NCI-H2081 (cell line): ENCODE measurements at places on chromosomes 7 and 10.

- no peak for DNase-seq
Measured at GRCh38 chr10:19917751-19918478, 101.7 kb downstream of the PLXDC2 start.

DNA sequence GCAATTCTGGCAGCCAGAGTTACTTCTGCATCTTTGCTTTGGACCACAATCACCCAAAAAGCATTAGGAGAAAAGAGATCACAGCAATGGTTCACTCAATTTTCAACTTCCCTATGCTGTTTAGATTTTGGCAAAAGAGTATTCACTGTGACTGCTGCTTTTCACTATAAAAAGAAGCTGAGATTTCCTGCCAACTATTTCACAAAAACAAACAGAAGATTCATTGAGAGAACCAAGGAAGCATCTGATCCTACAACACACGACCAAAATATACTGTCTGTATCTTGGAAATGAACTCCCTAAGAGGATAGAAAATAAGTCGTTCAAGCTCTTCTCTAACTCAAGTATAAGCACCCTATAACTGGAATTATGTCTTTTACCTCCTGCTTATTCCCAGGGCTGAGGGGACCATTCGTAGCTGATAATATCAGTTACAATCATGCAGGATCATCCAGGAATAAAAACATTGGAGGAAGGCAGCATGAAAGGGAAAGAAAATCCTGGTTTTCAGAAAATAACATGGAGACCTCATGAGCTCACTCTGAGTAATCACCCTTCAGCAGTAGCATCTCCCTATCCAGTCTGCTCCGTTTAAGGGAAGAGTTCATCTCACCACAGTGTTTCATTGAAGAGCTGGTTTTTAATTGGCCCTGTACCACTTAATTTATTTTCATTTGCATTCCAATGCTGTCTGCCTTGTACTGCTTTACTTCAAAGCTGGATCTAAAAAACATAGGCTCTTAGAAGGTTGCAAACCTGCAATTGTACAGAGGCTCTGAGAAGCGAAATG is 256.2 kb downstream of the PAXIP1 start:
- DNase-seq, result no peak

DNA sequence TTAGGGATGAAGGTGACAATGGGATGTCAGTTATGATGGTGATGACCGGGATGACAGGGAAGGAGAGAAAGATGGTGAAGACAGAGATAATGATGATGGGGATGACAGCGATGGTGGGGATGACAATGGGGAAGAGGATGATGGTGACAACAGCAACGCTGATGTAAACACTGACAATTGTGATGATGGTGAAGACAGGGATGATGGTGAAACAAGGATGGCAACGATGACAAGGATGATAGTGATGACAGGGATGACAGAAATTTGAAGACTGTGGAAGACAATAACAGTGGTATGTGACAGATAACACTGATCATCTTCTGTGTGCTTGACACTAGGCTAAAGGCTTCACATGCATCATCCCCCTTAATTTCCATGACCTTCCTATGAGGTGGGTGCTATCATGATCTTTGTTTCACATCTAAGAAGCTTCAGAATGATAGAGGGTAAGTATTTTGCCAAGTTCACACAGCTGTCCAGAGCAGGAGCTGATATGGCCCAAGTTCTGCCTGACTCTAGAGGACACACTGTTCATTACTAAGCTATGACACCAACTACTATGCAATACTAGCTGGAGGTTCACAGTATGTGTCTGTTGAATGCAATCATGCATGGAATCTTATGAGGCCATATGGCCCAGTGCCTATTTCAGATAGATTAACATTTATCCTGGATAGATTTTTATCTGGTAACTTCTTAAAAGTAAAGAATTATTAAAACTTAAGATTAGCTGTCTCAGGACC is 105.6 kb downstream of the RNLS start:
- no peak for DNase-seq

DNA sequence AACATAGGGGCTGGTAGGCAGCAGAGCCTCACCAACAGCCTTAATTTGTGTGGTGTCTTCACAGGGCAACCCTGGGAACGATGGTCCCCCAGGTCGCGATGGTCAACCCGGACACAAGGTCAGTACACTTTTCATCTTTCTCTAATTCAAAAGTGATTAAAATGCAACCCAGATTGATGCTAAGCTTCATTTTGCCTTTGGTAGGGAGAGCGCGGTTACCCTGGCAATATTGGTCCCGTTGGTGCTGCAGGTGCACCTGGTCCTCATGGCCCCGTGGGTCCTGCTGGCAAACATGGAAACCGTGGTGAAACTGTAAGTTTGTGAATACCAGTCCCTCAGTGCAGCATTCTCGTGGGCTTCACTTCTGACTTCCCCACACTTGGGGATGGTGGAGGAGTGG is 30.9 kb downstream of the COL1A2 start:
- DNase-seq, result no peak

DNA sequence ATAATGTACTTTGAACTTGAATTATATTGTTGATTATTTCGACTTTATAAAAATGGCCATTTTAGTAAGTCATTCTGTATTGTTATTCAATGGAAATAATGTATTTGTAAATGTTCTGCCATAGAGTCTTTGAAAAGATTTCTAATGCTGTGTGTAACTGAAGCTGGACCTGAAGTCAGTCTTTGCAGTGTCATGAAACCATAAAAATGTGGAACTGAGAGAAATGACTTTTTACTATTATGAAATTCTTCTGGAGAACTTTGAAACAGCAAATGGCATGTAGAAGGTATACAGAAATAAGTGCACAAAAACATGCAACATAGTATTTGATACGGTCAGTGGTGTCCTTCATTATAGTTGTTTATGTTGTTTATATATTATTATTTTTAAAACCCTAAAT is 59.7 kb upstream of the ADRA2A start:
- no peak for DNase-seq

GRCh38 chr10:50440489-50440888 is 183.3 kb downstream of the SGMS1 start:
- no peak for DNase-seq

- no peak for DNase-seq
Measured at GRCh38 chr7:116977172-116977571, 23.9 kb downstream of the ST7 start.

GRCh38 chr7:106433377-106433776 is 148.6 kb upstream of the NAMPT start:
- DNase-seq, result no peak

- no peak for DNase-seq
Measured at GRCh38 chr10:66673071-66673470, 252.8 kb upstream of the LRRTM3 start.

GRCh38 chr10:1650542-1651269 is 86.6 kb downstream of the ADARB2 start:
- DNase-seq, result no peak

DNA sequence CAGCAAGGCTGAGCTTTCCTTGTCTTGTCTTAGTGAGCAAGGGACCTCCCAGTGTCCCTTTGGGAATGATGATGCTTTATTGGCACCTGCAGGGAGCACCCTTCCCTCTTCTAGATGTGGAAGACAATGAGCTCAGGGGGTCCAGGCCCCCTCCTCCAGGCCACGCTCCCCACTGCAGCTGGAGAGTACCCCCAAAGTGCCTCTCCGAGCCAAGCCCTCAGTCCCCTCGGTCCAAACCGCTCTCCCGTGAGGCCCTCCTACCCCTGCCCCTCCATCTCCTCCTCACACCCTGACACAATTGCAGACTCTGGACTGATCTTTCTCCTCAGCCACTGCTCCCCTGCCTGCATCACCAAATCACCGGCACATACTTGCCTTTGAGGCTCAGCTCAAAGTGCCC is 16.7 kb downstream of the RBP3 start:
- no peak for DNase-seq

DNA sequence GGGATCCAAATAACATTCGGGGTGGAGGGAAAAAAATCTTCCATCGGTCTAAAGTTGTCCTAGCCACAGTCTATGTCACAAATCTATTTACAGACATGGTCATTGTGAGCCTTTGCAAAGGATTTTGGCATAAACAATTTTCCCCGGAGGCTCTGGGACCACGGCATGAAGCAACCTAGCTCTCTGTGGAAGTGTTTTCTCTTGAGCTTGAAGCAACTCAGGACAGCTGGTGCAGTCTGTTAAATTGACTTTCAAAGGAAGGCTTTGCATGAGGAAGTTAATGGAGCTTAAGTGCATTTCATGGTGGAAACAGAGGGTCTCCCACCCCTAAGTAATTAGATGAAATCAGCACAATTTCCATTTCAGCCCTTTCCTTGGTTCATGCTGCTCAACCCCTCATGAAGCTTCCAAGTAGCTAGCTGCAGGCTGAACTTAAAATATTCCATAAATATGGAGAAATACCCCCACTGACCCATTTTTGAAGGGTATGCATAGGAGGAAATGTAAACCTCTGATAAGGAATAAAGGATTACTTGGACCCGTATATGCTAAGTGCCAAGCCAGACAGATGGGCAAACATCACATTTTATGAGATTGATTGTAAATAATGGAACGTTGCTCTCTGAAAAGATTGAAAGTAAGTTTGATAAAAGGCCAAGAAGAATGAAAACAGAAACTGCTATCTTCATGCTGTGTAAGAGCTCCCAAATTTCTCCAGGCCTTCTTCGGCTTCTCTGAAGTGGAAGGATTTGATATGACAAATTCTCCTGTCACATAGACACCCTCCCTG is 39.9 kb downstream of the CCDC3 start:
- DNase-seq, result no peak

DNA sequence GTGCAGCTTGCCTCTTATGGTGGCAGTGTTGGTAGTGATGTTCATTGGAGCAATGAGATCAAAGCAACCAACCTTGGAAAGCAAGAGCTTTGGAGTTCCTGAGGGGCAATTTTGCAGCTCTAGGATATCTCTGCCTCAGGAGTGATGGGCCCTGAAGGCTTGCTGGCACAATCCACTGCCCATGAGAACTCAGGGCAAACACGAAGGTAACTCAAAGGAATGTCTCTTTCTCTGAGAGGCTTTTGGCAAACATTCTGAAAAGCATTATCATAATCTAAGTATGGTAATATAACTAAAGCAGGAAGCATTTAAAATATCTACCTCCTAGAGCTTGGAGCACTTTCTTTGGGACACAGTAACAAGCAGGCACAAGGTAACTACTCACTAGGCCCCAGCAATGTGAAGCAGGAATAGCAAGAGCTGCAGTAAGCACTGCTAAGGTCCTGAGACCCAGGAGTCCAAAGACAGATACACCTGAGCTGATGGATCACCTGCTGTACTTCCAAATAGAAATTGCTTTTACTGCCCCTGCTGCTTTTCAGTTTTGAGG is 103.1 kb downstream of the NRF1 start:
- no peak for DNase-seq

DNA sequence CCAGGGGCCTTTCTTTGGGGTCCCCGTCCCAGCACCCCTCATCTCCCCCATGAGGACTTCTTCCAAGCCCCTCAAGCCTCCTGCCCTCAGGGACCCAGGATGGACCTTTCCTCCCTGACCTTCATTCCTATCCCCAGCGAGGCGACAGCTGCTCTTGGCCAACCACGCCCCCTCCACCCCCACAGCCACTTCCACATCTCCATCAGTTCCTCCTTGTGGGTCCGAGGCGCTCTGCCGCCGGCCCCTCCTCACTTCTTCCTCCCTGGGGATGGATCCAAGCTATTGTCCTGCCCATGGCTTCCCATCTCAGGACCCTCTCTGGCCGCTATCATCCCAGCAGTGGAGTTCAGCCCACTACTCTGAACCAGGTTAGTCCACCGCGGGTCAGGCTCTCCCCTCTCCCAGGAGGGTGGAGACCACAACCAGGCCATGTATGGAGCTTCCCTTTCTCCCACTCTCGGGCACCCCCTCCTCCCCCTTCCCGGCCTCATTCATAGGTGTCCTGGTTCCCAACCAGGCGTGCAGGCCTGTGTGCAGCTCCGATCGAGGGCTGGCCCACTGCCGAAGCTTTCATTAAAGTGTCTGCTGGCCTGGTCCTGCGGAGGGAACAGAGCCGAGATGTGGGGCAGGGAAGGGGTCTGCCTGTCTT is 1.7 kb upstream of the SH2B2 start:
- no peak for DNase-seq

- DNase-seq, result no peak
Measured at GRCh38 chr7:112449353-112449752, 907 bp upstream of the IFRD1 start.

DNA sequence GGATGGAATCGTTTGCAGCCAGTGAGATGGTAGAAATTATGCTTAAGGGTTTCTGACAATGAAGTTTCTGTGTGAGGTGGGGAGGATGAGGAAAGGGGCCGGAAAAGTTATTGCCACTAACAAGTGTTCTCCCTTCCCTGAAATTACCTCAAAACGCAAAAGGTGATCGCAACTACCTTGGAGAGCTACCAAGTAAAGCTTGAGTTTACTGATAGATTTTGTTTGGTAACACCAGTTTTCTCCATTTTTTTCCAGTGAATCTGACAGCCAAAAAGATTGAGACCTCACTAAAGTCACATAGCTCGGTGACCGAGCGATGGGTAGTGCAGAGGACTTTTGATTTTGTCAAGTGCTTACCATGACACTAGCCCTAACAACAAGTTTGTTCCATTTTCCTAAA is 1.6 kb downstream of the SUV39H2 start:
- no peak for DNase-seq

- DNase-seq, result peak; percentile 14
Measured at GRCh38 chr7:149196705-149197171, 1.4 kb downstream of the ZNF282 start.

DNA sequence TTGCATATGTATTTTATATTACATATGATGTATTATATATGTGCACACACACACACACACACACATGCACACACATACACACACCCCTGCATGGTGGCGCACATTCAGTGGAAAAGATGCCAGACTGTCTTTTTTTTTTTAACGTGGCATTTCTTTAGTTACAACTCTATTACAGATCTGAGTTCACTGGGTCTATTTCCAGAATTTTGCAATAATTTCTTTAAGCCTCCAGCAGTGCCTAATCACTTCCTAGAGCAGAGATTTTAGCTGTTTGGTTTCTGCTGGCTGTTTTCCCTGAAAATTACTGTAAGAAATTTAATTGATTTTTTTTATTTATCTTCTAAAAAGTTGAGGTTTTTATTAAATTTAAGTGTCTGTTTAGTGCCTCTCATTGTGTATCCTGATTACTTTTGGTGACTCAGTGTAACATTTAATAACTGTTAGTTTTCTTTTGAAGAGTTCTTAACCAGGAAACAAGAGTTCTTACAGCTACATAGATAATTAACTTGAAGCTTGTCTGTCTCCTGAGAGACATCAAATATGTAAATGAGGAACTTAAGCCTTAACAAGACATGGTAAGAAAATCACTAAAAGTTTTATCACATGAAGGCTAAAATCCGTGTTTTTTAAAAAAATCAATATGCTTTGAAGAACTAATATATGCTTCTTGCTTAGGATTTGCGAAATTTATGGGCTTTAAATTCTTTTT is 232.0 kb downstream of the MDFIC start:
- no peak for DNase-seq

- DNase-seq, result no peak
Measured at GRCh38 chr10:69837261-69837660, 35.6 kb downstream of the COL13A1 start.

GRCh38 chr7:92904244-92905131 is 68.1 kb upstream of the CDK6 start:
- DNase-seq, result no peak

GRCh38 chr7:137674551-137675409 is 172.0 kb downstream of the DGKI start:
- DNase-seq, result no peak
